ENCODE measurements at places on chromosomes 5 and 9. TPM values are rescaled to one million over a fixed set of nuclear protein-coding genes. Genes with fewer than 3 reads are reported as not detected.

The PRR16 gene
- not detected for total RNA-seq

The SLC6A3 gene
- total RNA-seq, result 0.37 TPM

The LTC4S gene
- total RNA-seq, result 0.63 TPM

The TMEM174 gene
- total RNA-seq, result not detected

The PCDHGA5 gene
- total RNA-seq, result 0.18 TPM

The FOXD4 gene
- 0.34 TPM for total RNA-seq

The INSL6 gene
- not detected for total RNA-seq

The AK1 gene
- 37.7 TPM for total RNA-seq

The IFNE gene
- total RNA-seq, result 2.1 TPM

The SPACA9 gene
- 4.3 TPM for total RNA-seq

The QRFP gene
- not detected for total RNA-seq

The GARIN3 gene
- total RNA-seq, result not detected

The C5orf52 gene
- total RNA-seq, result not detected

The GLDC gene
- 14.1 TPM for total RNA-seq

The ZNF454 gene
- total RNA-seq, result not detected

The RGS7BP gene
- total RNA-seq, result not detected

The CNTFR gene
- 0.20 TPM for total RNA-seq

The PCDHGC5 gene
- not detected for total RNA-seq

The CTNND2 gene
- total RNA-seq, result not detected

The AMBP gene
- total RNA-seq, result 6.1 TPM

The SPATA31D3 gene
- total RNA-seq, result not detected

The CTXN3 gene
- total RNA-seq, result not detected

The C6 gene
- not detected for total RNA-seq

The TXN gene
- 1,656 TPM for total RNA-seq

The RMRP gene
- total RNA-seq, result 17.6 TPM

The PCDHGA4 gene
- total RNA-seq, result 0.14 TPM

Measured in A549 treated with ZK216348 at 1 μM for 4 hours (cell line).